ENCODE measurements at places on chromosomes 16 and 17.

DNA sequence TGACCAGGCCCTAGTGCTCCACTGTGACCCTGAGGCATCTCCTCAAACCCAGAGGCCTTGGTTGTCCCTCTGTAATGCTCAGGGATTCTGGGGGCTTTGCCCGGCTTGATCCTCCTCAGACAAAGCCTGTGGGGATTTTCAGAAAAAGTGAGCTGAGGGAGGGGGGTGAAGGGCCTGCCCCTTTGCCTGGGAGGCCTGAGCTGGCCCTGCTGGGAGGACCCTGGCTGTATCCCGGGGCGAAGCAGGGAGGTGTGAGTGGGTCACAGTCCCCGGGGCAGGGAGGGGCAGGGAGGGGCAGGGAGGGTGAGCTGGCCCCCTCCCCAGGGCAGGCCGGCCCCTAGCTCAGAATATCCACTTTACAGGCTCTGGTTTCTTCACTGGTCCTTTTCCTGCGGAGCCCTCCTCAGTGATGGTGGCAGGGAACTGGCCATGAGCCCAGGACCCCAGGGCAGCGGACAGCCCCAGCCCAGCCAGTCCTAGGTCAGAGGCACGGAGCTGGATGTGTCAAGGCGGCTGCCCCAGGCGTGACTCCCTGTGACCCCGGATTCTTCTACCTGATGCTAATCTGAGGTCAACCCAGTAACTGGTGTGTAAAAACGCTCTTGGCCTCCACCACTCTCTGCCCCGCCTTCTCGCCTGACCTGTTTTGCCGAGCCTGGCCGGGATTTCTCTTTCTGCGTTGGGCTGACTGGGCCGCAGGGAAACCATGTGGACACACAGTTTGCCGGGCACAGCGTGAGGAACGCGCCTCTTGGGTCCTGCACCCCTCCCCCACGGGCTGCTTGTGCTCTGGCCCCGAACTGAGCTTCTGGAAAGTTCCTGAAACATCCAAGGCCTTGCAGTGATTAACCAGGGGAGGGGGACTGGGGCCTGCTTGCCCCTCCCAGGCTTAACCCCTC lies 5.8 kb upstream of the FASN start:
- H3K27ac ChIP-seq = peak overlapping the region; percentile 97
- H3K4me3 ChIP-seq = peak overlapping the region; percentile 45
- H3K36me3 ChIP-seq = peaks cover 5% of the 10 kb centered on the region
- no peaks in the 10 kb centered on the region for H3K27me3 ChIP-seq

GRCh38 chr17:75521951-75522727 lies 3.4 kb upstream of the LLGL2 start:
- peaks cover 18% of the 10 kb centered on the region for H3K4me1 ChIP-seq
- H3K27ac ChIP-seq = no peak overlapping the region
- H3K36me3 ChIP-seq = peaks cover 36% of the 10 kb centered on the region

GRCh38 chr16:48123104-48123788 lies 32.5 kb downstream of the ABCC12 start:
- no peak overlapping the region for H3K4me3 ChIP-seq
- H3K27ac ChIP-seq = no peak overlapping the region
- no peak for DNase-seq
- H3K27me3 ChIP-seq = no peaks in the 10 kb centered on the region
- H3K4me1 ChIP-seq = peaks cover 8% of the 10 kb centered on the region

DNA sequence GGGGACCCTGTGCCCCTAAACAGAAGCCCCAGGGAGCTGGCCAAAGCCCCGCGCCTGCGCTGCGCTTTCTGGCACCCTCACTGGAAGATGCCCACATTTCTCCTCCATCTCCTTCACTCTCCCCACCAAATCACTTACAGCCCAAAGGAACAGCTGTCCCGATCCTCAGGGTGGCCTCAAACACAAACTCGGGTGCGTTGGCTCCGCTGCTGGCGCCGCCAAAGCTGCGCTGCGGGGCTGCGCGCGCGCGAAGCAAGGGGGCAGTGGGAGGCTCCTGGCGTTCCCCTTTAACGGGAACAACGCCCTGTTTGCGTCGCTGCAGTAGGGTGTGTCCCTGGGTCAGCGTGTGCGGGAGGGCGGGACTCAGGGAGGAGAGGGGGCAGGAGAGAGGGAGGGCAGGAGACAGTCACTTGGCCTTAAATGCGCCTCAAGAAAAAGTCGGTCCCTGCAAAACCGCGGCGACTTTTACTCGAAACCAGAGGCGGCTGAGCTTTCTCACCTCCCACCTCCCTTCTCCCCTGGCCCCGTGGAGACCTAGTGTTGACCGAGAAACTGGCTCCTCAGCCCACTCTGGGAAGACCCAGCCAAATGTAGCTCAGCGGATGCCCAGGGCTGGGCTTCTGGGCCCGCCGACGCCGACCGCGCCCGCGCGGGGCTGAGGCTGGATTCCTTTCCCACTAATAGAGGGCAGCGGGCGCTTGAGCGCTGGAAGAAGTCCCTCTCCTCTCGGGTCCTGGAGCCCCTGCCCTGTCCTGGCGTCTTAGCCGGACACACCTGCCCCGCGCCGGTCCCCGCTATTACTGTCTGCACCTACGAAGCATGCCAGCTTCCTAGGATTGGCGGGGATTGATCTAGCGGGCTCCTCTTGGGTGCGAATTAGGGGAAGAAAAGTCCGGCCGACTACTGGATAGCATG lies 2.6 kb downstream of the PMP22 start:
- DNase-seq = peak; percentile 50
- H3K27me3 ChIP-seq = peaks cover 93% of the 10 kb centered on the region
- peak overlapping the region; percentile 90 for H3K4me3 ChIP-seq
- no peak overlapping the region for H3K27ac ChIP-seq

DNA sequence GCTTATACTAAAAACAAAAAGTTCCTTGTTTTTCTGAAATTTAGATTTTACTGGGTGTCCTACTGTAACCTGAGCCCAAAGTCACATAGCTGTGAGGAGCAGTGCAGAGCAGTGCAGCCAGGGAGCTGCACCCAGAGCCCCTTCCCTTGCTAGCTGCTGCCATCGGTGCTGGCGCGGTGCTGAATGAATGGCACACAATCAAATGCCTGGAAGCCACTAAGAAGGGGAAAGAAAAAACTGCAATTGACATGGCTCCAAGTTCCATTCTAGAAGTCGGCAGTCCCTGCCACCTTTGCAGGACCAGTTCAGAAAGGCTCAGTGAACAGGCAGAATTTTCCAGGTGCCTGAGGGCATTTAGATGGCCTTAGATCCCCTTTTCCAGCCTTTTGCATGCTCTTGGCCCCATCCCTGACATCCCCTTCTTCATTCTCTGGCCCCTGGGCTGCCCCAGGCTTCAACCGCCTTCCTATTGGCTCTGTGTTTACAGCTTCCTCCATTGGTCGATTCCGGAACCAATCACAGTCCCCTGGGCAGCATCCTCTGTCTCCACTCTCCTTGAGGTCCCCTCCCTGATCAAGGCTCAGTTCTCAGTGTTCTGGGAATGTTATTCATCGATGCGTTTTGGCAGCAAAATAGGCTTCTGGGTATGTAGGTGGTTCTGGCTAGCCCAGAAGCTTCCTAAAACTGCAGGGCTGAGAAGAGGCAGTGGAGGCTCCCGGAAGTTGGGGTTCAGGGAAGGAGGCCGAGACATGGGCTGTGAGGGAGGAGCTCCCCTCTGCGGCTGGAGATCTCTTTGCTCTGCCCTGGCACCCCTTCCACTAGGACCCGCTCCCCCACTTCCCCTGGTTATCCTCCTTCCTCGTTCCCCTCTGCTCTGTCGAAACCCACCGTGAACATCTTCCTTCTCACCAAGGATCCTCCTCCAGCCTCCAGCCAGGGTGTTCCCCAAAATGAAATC lies 37.9 kb downstream of the ATP2C2 start:
- peaks cover 55% of the 10 kb centered on the region for H3K27me3 ChIP-seq
- H3K27ac ChIP-seq = no peak overlapping the region
- H3K4me1 ChIP-seq = peaks cover 4% of the 10 kb centered on the region

GRCh38 chr17:1532836-1533602 lies 16.6 kb upstream of the INPP5K start:
- H3K4me3 ChIP-seq = no peak overlapping the region
- no peaks in the 10 kb centered on the region for H3K4me1 ChIP-seq
- peak overlapping the region; percentile 13 for H3K27ac ChIP-seq
- no peak for DNase-seq

- H3K27me3 ChIP-seq = no peaks in the 10 kb centered on the region
- no peaks in the 10 kb centered on the region for H3K4me1 ChIP-seq
- H3K4me3 ChIP-seq = no peak overlapping the region
- peaks cover 77% of the 10 kb centered on the region for H3K36me3 ChIP-seq
- no peak overlapping the region for H3K27ac ChIP-seq
Observed at GRCh38 chr16:74942566-74942965, 42.4 kb downstream of the WDR59 start.

- H3K4me1 ChIP-seq = peaks cover 2% of the 10 kb centered on the region
- H3K4me3 ChIP-seq = no peak overlapping the region
- no peak for DNase-seq
- no peaks in the 10 kb centered on the region for H3K27me3 ChIP-seq
Observed at GRCh38 chr16:2436110-2436509, 6.9 kb downstream of the CCNF start.

Data from nephron progenitor cell (in vitro differentiated cells).